ENCODE measurements at places on chromosomes 6 and 20.

- DNase-seq, result no peak
These were observed 3.9 kb upstream of the DEF6 start for GRCh38 chr6:35293681-35294080.

DNA sequence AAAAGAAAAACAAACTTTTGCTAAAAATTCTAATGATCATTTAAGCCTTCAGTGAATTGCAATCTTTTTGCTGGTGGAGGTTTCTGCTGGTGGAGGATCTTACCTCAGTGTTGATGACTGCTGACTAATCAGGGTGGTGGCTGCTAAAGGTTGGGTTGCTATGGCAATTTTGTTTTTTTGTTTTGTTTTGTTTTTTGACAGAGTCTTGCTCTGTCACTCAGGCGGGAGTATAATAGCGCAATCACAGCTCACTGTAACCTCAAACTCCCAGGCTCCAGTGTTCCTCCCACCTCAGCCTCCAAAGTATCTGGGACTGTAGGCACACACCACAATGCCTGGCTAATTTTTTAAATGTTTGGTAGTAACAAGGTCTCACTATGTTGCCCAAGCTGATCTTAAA lies 94.7 kb downstream of the ANKRD6 start:
- peak; percentile 64 for DNase-seq

- no peak for DNase-seq
These were observed 34.1 kb downstream of the CDS2 start for GRCh38 chr20:5160882-5161281.

GRCh38 chr6:134373993-134374392 lies 56.1 kb upstream of the SGK1 start:
- no peak for DNase-seq

DNA sequence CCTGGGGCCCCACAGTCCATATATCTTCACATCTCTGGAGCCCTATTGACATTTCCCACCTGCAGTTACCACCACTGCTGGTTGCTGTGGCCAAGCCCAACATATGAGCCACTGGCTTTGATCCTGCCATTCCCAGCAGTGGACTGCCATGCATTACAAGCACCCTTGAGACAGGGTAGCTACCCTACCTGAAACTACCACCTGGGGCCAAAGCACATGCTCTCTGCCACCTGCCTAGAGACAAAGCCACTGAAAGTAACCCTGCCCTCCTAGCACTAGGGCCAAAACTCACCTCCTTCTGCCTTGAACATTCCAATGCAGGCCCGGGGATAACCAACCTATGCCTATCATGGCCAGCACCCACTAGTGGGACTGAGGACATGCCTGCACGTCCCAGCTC lies 255.5 kb upstream of the KHDRBS2 start:
- DNase-seq, result no peak

DNA sequence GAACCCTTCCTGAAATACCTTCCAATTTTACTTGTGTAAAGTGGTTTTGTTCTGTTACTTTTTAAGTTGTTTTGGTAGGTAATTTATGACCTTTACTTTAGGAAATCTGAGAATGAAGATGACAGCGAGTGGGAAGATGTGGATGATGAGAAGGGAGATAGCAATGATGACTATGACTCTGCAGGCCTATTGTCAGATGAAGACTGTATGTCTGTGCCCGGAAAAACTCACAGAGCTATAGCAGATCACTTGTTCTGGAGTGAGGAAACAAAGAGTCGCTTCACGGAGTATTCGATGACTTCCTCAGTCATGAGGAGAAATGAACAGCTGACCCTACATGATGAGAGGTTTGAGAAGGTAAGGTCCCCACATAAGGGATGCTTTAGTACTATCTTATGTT lies 6.6 kb upstream of the ZC2HC1B start:
- no peak for DNase-seq

DNA sequence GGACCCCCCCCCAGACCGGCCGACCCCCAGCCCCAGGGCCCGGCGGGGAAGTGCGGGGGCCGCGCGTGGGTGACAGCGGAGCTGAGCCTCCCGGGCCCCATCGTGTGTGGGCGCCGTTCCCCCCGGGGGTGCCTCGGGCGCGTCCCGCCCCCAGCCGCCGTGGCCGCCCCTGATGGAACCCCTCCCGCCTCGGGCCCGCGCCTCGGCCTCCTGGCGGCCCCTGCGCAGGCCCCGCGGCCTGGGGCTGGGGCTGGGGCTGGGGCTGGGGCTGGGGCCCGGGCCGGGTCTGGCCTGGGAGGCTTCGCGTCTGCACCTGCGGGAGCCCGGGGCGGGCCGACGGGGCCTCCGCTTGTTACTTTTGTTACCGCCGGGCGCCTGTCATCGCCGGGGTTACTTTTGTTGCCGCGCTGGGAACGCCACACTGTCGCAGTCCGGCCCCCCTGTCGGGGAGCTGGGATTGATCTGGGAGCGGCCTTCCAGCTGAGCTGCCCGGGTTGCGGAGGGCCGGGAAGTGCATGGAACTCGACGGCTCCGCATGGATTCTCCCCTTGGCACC lies 598 bp downstream of the OGFR start:
- DNase-seq, result no peak

GRCh38 chr6:5644523-5645185 lies 362.1 kb downstream of the NRN1 start:
- no peak for DNase-seq

DNA sequence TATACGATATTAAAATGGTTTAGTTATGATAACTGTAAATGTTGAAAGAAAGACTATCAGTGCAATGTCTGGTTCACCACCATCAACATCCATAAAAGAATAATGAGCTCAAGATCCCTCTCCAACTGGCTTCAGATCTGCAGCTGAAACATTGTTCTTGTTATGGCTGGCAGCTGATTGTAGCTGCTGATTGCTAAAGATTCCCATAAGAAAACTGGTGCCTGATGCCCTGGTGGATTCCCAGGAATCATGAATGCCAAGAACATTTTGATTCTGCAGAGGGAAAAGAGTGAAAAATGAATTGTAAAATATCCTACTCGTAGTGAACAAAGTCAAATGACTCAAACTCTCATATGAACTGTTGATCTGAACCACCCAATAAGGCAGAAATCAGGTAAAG lies 1160.2 kb downstream of the EPHA7 start:
- no peak for DNase-seq

DNA sequence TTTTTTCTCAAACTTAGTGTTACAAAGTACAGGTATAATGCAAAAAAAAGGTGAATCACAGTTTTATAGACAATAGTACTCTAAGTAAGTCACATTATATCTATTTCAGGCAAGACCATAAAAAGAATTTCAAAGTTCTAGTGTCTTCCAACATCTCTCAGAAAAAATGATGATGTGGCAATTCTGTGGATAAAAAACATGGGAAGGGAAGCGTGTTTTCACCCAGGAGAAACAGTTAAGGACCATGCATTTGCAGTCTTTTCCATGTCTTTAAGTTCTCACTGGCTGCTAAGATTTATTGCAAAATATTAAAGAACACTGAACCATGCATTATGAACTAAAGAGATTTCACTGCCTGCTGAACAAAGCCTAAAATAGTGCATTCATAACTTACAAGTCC lies 1.8 kb downstream of the SSR1 start:
- no peak for DNase-seq

DNA sequence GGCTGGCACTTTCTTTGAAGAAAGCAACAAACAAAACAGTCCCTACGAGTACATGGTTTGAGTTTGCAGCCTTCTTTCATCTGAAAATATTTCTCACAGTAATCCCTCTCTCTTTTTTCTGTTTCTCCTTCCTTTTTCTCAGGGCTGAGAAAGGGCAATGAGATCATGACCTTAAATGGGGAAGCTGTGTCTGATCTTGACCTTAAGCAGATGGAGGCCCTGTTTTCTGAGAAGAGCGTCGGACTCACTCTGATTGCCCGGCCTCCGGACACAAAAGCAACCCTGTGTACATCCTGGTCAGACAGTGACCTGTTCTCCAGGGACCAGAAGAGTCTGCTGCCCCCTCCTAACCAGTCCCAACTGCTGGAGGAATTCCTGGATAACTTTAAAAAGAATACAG lies 80.7 kb upstream of the CLDN20 start:
- DNase-seq, result no peak

GRCh38 chr6:158879180-158879579 lies 60.0 kb upstream of the EZR start:
- DNase-seq, result peak; percentile 45

- no peak for DNase-seq
These were observed 352.4 kb downstream of the TBC1D32 start for GRCh38 chr6:120981835-120982234.

- no peak for DNase-seq
These were observed 155.7 kb upstream of the JARID2 start for GRCh38 chr6:15090145-15090579.

DNA sequence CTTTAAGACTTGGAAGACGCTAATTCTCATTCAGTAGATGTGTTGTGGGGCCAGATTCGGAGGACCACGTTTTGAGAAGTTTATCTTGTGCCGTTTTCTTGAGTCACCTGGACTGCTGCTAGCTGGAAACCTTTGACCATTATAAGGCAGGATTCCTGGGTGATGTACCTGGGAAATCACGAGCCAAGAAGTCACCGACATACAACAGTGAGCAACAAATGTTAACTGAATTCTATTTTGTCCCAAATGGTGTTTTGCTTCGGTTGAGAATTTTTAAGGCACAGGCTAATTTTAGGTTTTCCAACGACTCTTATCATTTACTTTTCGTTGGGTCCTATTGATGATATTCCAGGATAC lies 93.4 kb upstream of the BTN3A2 start:
- DNase-seq, result no peak

- peak; percentile 83 for DNase-seq
These were observed 16.4 kb downstream of the ZNF311 start for GRCh38 chr6:28988536-28989311.

DNA sequence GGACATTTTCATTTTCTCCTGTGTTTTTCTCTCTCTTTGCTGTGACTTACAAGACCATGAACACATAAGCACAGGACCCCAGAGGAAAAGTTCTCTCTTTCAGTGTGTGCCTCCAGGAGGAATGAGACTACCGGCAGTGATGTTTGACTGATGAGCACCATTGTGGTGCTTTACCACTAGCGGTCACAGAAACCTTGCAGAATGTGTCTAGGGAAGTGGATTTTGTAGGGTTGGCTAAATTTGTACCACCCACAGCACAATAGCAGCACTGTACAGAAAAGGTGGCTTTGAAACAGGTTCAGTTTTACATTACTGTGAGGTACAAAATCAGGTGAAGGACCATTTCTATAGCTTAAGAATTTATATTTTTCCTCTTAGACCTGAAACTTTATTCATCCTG lies 301.9 kb upstream of the SUPT3H start:
- no peak for DNase-seq

GRCh38 chr6:78614961-78615360 lies 252.4 kb upstream of the IRAK1BP1 start:
- no peak for DNase-seq

GRCh38 chr6:133128191-133128590 lies 113.0 kb upstream of the EYA4 start:
- no peak for DNase-seq

DNA sequence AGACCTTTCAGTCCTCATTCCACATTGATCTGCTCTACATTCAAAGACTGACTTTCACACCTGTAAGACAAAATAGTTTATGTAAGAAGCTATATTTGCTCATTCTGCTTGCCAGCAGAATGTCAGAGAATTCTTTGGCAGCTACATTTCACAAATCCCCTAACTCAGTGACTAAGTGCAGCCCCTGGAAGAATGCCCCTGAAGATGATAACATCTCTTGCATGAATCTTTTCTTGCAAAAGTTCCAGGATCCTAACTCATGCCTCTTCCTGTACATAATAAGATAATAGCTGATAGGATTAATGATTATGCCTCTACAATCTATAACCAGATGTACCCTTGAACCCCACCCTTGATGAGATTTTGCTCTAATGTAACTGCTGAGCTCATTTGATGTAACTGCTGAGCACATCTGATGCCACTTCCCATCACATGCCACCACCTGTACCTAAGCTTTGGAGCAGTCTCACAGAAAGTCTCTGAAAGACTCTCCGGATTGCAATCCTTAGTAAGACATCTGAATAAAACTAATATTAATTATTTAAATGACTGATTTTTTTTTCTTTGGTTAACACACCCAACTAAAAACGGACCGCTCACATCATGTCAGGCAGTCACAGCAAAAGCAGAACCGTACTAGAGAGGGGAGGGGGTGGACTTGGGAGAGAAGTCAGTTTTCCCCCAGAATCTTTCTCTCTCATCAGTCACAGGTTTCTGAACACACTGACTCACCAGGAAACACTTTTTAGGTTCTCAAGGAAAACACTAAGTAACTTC lies 684 bp upstream of the DNAH8 start:
- no peak for DNase-seq

- DNase-seq, result no peak
These were observed 139.3 kb downstream of the UNC5CL start for GRCh38 chr6:40899684-40900155.

- no peak for DNase-seq
These were observed 275.6 kb downstream of the TENT5A start for GRCh38 chr6:81476881-81477280.

DNA sequence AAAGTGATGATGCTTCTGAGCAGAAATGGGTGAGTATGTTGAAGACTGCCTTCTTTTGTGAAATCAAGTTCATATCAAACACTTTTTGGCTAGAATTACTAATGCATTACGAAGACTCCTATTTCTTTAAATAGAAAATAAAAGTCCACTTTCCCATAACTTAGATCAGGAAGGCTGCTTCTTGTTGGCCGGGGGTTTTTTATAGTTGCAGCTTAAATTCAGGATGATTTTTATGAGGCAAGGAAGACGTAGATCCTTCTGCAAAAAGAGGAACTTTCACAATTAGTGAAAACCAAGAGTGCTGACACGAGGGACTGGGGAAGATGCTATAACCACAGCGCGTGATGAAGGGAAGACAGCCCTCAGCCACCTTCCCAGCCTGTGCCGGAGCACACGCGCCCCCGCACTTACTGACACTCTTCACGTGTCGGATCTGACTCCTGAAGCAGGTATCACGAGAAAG lies 206.1 kb upstream of the PRDM1 start:
- DNase-seq, result peak; percentile 26

DNA sequence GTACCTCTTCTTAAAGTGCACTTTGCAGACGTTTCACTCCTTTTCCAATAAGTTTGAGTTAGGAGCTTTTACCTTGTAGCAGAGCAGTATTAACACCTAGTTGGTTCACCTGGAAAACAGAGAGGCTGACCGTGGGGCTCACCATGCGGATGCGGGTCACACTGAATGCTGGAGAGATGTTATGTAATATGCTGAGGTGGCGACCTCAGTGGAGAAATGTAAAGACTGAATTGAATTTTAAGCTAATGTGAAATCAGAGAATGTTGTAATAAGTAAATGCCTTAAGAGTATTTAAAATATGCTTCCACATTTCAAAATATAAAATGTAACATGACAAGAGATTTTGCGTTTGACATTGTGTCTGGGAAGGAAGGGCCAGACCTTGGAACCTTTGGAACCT lies 9.9 kb upstream of the EFCAB8 start:
- DNase-seq, result no peak

- no peak for DNase-seq
These were observed 33.4 kb downstream of the SLC2A4RG start for GRCh38 chr20:63772781-63773518.

DNA sequence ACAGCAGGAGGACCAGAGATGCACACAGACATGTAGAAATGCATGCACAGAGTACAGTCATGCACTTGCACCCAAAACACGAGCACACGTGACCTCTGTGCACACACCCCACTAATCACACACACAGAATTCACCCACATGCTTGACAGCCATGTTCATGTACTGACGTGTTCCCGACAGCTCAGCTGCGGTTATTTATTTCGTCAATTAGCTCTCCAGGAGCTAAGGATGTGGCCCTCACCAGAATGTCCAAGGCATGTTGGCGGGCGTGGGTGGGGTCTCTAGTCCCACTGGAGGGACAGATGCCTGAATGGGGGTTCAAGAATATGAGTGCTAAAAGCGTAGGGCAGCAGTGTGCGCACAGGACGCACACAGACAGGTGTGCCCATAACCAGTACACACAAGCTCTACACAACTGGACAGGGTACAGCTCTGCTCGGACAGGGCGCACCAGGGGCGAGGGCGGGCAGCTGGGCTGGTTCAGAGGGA lies 571 bp upstream of the PRPF6 start:
- peak; percentile 45 for DNase-seq

All from CD4-positive, CD25-positive, alpha-beta regulatory T cell (primary cell).